Mammary epithelial cell (primary cell): ENCODE measurements at places on chromosomes 11 and 22. TPM values are rescaled to one million over a fixed set of nuclear protein-coding genes. Genes with fewer than 3 reads are reported as not detected.

The OR8B3 gene
- not detected in 2 replicates for total RNA-seq

The SYNGR1 gene
- total RNA-seq: 1.5 TPM

The NRIP3 gene
- 2.3 TPM for total RNA-seq

The ALDH3B2 gene
- 0.17 TPM for total RNA-seq

The GATD1 gene
- total RNA-seq: 47.0 TPM

The CARD10 gene
- 125 and 152 TPM in 2 replicates for total RNA-seq

The A4GALT gene
- 2.5 TPM for total RNA-seq

The MUC5AC gene
- total RNA-seq: 0.03 TPM in 1 of 2 replicates, not detected in the other

The SPINDOC gene
- total RNA-seq: 20.5 and 24.4 TPM in 2 replicates

The ZP1 gene
- not detected in 2 replicates for total RNA-seq

The RTN4RL2 gene
- total RNA-seq: 0.33 TPM

The DDI1 gene
- total RNA-seq: not detected in 2 replicates

The TSGA10IP gene
- not detected in 2 replicates for total RNA-seq

The HBE1 gene
- total RNA-seq: not detected

The GPR83 gene
- total RNA-seq: not detected in 2 replicates

The UBTFL1 gene
- total RNA-seq: not detected in 2 replicates

The TESMIN gene
- total RNA-seq: 8.2 TPM

The HEPN1 gene
- total RNA-seq: not detected

The CD3E gene
- not detected for total RNA-seq

The MFRP gene
- total RNA-seq: not detected

The CD248 gene
- 0.67 TPM for total RNA-seq

The RAG2 gene
- not detected for total RNA-seq

The UCP2 gene
- 0.73 TPM in 1 of 2 replicates, not detected in the other for total RNA-seq

The ADORA2A gene
- 1.2 TPM for total RNA-seq

The BACE1 gene
- 16.8 and 20.7 TPM in 2 replicates for total RNA-seq

The GLB1L2 gene
- total RNA-seq: 1.0 TPM

The MS4A14 gene
- not detected for total RNA-seq

The SBF2 gene
- 32.7 TPM for total RNA-seq

The ANKRD13D gene
- 25.7 TPM for total RNA-seq

The ZBTB16 gene
- 1.6 and 1.9 TPM in 2 replicates for total RNA-seq

The FDX1 gene
- total RNA-seq: 13.3 and 18.1 TPM in 2 replicates

The NCAM1 gene
- not detected in 2 replicates for total RNA-seq

The TRIM49D1 gene
- total RNA-seq: not detected

The PKDREJ gene
- total RNA-seq: not detected in 2 replicates

The SLN gene
- total RNA-seq: not detected in 2 replicates

The NLRP6 gene
- total RNA-seq: not detected in 2 replicates

The CATSPER1 gene
- not detected for total RNA-seq

The FADS1 gene
- total RNA-seq: 38.8 TPM

The EIF3M gene
- 469 TPM for total RNA-seq

The ARHGAP32 gene
- total RNA-seq: 21.0 and 22.4 TPM in 2 replicates

The SMTNL1 gene
- total RNA-seq: not detected in 2 replicates
